ENCODE measurements at places on chromosomes 12 and 14. TPM values are rescaled to one million over a fixed set of nuclear protein-coding genes. Genes with fewer than 3 reads are reported as not detected.
A peak's percentile ranks its signal among the peaks of the same experiment; 100 is the strongest.

AKAP6 gene
- 0.31 TPM for total RNA-seq

KRT80 gene
- total RNA-seq, result not detected

AKAP5 gene
- 2.2 TPM for total RNA-seq

INSM2 gene
- total RNA-seq, result not detected

GPD1 gene
- total RNA-seq, result 0.36 TPM

SYT1 gene
- total RNA-seq, result not detected

OR6C2 gene
- not detected for total RNA-seq

DNA sequence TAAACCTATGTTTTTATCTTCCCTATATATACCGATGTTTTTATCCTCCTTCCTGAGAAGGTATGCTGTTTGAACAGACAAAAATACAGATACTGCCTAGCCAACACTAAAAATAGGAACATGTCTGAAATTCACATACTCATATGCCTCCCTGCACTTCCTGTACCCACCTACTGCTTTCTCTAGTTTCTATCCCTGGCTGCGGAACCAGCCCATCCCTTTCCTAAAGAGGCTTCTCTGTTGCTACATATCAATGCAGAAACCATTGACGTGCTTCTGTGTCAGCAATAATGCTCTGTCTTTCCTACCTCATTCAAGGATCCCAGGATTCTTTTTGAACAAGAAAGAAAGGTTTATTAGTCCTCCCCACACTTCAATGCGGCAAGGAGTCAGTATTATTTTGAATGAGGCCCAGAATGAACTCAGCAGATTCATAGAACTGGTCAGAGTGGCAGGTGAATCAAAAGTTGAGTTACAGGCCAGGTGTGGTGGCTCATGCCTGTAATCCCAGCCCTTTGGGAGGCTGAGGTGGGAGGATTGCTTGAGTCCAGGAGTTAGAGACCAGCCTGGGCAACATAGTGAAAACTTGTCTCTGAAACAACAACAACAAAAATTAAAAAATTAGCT, 67.8 kb upstream of the NAP1L1 start:
- no peak for DNase-seq
- H3K27ac ChIP-seq, result no peak overlapping the region
- H3K4me1 ChIP-seq, result peaks cover 3% of the 10 kb centered on the region
- peaks cover 6% of the 10 kb centered on the region for H3K27me3 ChIP-seq
- no peak overlapping the region for H3K4me3 ChIP-seq

DNA sequence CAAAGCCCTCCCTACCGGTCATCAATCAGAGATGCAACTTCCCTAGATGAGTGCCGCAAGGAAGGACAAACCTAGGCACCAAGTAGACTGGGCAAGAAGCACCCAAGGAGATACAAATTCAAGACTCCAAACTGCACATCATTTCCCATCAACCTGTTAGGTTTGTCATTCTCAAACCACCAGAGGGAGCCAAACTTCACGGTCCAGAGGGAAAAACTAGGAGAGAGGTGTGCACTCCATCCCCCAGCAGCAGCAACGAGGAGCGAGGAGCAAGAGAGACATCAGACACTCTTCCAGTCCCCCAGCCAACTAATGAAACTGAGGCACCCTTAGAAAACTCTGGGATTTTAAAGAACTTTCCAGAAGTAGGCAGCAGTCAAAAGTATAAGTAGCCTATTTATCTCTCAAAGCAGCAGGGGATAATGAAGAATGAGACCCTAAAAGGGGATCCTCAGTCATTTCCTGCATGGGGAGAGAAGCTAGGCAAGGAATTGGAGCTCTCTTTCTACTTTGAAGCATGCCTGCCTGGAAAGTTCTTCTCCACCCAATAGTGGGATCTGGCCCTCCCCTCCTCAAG, 37.0 kb upstream of the NT5DC3 start:
- H3K4me3 ChIP-seq, result no peak overlapping the region
- H3K27me3 ChIP-seq, result no peaks in the 10 kb centered on the region
- no peak for DNase-seq
- no peaks in the 10 kb centered on the region for H3K36me3 ChIP-seq
- H3K27ac ChIP-seq, result no peak overlapping the region

GRCh38 chr14:87816416-87816815, 176.6 kb downstream of the GALC start:
- no peak for DNase-seq
- H3K4me1 ChIP-seq, result peaks cover 8% of the 10 kb centered on the region
- peaks cover 10% of the 10 kb centered on the region for H3K27me3 ChIP-seq
- no peaks in the 10 kb centered on the region for H3K36me3 ChIP-seq
- H3K4me3 ChIP-seq, result no peak overlapping the region
- H3K27ac ChIP-seq, result no peak overlapping the region

- H3K4me3 ChIP-seq, result no peak overlapping the region
- H3K27ac ChIP-seq, result no peak overlapping the region
- no peak for DNase-seq
- H3K27me3 ChIP-seq, result peaks cover 4% of the 10 kb centered on the region
- no peaks in the 10 kb centered on the region for H3K36me3 ChIP-seq
Measured at GRCh38 chr14:96088911-96089310, 49.7 kb downstream of the C14orf132 start.

- H3K4me3 ChIP-seq, result no peak overlapping the region
- H3K27ac ChIP-seq, result peak overlapping the region; percentile 59
- peaks cover 7% of the 10 kb centered on the region for H3K36me3 ChIP-seq
- H3K27me3 ChIP-seq, result no peaks in the 10 kb centered on the region
- DNase-seq, result no peak
Measured at GRCh38 chr14:64117671-64118402, 176.3 kb downstream of the ESR2 start.

DNA sequence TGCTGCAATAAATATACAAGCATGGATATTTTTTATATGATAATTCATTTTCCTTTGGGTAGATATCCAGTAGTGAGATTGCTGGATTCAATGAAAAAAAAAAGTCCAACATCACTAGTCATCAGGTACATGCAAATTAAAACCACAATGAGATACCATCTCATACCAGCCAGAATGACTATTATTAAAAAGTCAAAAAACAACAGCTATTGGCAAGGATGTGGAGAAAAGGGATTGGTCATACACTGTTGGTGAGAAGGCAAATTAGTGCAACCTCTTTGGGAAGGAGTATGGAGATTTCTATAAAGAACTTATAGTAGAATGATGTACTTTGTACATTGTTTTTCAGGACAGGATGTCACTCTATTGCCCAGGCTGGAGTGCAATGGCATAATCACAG, 531.2 kb upstream of the MGAT4C start:
- no peaks in the 10 kb centered on the region for H3K27me3 ChIP-seq
- peaks cover 7% of the 10 kb centered on the region for H3K36me3 ChIP-seq
- DNase-seq, result no peak
- H3K4me3 ChIP-seq, result no peak overlapping the region
